ENCODE measurements at places on chromosomes 2 and 18.

DNA sequence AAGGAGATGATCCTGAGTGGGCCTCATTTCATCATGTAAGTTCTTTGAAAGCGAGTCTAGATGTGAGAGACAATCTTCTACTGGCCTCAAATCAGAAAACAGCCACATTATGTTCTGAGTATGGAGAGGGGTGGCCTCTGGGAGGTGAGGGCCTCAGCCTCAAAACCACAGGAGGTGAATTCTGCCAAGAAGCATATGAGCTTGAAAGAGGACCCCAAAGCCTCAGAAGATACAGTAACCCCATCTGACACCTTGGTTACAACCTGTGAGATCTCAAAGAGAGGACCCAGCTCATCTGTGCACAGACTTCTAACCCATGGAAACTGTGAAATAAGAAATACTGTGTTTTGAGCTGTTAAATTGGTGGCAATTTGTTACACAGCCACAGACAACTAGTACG, 200.1 kb downstream of the ARHGAP15 start:
- peak; percentile 16 for DNase-seq

GRCh38 chr2:1656961-1657841, 87.1 kb downstream of the PXDN start:
- DNase-seq: no peak

- DNase-seq: no peak
Observed at GRCh38 chr2:156017341-156017885, 315.1 kb downstream of the NR4A2 start.

DNA sequence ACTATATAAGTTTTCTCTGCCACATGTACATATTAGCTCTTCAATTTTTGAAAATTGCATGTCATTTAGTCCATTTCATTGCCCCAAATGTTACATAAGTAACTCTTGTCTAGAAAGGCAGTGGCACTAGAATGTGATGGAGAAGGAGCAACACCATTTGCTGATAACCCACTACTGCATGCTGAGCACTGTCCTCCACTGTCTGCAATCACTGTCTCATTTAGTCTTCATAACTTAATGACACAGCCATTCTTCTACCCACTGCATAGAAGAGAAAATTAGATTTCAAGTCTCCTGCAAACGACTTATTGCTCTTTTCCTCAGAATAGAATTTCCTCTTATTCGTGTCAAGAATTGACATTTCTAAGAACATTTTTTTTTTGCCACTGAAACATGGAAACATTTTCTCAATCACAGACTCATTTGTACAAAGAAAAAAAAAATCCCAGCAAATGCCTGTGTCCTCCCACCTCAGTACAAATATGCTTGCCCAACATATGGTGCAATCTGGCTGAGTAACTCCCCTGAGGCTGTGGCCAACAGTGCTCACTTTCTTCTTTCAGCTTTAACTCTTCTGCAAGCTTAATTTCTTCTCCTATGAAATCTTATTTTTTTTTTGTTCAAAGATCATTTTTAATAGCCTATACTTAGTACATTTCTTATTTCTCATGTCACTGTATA, 768.6 kb upstream of the HS6ST1 start:
- no peak for DNase-seq

DNA sequence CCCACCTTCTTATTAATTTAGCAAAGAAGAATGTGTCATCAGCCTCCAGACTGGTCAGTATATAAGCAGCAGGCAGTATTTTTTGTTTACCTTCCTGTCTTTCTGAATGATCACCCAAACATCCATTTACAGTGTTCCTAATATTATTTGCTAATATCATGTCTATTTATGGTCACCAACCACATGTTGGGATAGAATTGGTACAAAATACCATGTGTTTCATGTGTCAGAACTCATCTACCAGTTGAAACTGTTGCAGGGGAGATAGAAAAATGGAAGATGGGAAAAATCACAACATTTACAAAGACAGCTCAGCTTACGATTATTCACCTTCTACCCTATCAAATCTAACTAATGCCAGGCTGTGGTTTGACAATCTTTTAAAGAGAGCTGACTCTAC, 66.2 kb downstream of the ANKRD44 start:
- DNase-seq: no peak

GRCh38 chr2:97931118-97931857, 64.5 kb downstream of the TMEM131 start:
- DNase-seq: no peak

DNA sequence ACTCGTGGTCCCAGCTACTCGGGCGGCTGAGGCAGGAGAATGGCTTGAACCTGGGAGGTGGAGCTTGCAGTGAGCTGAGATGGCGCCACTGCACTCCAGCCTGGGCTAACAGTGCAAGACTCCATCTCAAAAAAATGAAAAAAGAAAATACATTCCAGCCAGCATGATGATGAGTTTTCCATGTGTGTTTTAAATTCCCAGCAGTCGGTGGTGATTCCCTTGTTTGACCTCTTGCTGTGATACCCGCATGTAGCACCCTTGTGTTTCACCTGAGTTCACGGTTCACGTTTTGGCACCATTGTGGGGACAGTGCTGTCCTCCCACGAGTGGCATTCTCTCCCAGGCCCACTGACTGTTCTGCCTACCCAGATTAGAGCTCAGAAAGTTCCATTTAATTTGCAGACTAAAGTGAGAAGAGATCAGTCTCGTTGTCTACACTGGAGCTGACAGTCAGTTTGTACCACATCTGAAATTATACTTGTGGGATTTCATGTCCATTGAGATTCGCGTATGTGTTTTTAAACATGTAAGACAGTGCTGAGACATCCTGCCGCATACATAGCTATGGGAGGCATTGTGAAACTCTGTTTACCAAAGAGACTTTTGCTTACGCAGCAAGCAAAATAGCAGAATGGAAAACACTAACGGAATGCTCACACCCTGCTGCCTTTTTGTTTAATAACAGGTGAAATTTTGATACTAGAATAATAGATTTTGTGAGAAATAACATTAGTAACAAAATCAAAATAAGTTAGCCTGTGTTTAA, 157.1 kb downstream of the GBX2 start:
- DNase-seq: no peak

GRCh38 chr2:86778957-86779356, 11.8 kb downstream of the CD8A start:
- DNase-seq: no peak

- no peak for DNase-seq
Observed at GRCh38 chr2:13919981-13920382, 712.5 kb upstream of the LRATD1 start.

- no peak for DNase-seq
Observed at GRCh38 chr18:23538001-23538400, 34.7 kb downstream of the RMC1 start.

GRCh38 chr2:21431078-21431477, 307.3 kb downstream of the TDRD15 start:
- no peak for DNase-seq

DNA sequence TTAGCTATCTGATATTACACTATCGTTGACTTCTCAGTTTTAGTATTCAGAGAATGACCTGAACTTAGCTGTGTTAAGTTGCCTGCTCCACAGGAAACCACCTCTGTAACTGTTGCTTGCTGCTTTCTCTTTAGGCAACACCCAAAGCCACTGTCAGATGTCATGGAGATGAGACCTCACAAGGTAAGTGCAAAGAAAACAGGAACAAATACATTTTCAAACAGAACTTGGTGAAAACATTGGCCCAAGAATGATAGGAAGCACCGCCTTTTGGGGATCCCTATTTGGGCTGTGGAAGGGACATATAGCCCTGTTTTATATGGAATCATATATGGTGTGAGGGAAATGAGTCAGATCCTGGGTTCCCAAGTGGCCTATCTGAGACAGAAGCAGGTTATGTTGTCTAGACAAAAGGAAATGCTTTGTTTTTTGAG, 143.4 kb downstream of the UBE2E3 start:
- DNase-seq: peak; percentile 91

GRCh38 chr2:165874445-165875039, 79.0 kb downstream of the TTC21B start:
- DNase-seq: peak; percentile 66

DNA sequence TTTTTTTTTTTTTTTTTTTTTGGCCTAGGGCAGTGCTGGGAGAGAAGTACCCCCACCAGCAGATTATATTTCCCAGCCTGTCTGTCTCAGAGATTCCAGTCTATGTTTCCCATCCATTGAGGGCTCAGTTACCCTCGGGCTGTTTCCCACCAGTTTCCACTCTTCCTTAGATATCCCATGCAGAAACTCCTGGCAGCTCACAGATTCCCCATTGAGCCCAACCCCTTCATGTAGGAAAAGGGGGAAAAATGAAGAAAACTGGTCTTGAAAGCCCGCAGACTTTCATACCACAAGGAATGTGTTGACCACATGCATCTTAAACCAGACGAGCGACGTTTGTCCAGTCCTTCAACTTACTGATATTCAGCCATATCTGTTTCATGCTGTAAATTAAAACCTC, 15.2 kb downstream of the ASXL3 start:
- no peak for DNase-seq

GRCh38 chr2:55052129-55053061, 2.1 kb upstream of the RTN4 start:
- DNase-seq: peak; percentile 27

DNA sequence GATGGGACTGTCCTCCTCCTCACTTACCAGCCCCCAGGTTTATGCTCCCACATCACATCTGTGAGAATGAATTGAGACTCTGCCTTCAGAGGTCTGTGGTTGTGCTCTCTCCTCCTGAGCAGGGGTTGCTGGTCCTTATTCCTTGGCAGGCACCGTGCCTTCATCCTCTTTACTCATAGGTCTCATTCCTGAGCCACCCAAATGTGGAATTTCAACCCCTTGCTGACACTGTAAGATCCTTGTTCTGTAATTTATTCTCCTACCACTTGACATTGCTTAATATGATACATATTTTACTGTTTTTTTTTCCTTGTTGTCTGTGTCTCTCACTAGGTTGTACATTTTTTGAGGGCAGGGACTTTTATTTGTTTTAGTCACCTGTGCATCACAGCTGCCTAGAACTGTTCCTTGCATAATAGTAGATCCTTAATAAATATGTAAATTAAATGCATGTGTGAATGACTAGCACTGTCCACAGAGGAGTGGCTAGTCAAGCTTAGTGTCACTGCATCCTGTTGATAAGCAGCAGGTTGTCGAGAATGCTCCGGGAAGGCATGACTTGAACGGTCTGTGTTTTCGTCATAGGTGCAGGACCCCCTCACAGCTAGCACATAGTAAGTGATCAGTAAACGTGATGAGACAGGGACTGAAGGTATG, 180.6 kb downstream of the ZNF407 start:
- no peak for DNase-seq

- no peak for DNase-seq
Observed at GRCh38 chr2:46849721-46850556, 65.7 kb downstream of the MCFD2 start.

GRCh38 chr18:74541703-74542555, 7.6 kb downstream of the CNDP1 start:
- DNase-seq: no peak

- DNase-seq: peak; percentile 87
Observed at GRCh38 chr2:127415593-127416505, 2.4 kb upstream of the PROC start.

DNA sequence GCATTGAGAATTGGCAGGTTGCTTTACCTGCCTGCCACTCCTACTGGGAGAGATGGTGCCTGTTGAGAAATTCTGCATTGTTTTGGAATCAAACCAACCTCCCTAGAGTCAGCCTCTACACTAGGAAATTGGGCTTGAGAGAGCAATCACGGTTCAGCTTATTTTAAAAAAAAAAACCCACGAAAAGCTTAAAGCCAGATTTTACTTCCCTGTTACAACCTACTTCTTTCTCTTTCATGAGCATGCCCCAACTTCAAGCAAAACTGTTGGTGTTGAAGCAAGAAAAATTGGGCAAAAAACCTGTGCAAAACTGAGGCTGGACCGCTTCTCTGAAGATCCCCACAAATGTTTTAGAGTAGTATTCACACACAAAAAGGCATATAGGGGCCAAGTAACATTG, 134.6 kb upstream of the ZEB2 start:
- DNase-seq: no peak

DNA sequence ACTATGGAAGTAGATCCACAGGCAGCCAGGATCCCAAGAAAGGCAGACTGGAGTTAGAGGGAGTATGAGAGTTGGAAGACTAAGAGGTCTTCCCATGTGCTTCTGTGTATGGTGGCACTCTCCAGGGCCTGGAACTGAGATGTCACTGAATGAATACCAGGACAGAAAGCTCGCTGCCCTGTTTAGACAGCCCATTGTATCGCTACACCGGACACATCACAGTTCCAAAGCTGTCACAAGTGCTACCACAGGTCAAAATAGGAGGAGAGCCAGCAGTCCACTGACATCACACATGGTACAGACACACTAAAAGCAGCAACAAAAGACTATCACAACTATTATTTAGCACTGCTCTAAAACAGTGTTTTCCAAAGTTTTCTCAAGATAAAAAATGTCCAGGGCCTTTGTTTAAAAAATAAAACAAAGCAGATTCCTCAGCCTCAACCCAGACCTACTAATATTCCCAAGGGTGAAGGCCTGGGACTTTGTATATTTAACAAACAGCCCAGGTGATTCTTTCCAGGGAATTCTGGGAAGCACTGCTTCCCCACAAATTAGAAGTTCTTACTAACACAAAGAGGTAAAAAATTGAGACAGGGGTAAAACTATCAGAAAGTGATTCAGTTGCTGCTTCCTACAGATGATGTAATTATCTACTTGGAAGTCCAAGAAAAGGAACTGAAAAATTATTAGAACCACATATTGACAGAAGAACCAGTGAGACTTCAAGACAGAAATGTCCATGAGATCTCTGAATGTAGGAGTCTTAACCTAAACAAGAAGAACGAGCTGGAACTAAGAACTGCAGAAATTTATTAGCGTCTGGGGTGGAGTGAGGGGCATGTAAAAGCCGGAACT, 116.0 kb downstream of the DTNB start:
- DNase-seq: no peak

GRCh38 chr2:9215680-9216079, 9.1 kb downstream of the ASAP2 start:
- no peak for DNase-seq

DNA sequence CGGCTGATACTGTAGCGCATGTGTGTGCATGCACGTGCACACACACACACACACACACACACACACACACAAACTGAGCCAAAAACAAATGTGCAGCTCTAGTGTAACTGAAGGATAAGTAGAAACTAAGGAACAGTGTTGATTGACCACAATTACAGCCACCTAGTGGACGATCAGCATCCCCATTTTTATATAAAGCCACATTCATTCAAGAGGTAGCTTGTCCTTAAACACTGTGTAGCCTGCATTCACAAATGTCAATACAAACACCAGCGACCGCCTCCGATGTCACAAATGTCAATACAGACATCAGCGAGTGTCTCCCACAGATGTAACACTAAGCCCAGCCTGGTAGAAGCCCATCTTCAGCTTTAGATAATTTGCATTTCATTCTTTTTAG, 167.4 kb downstream of the PTGR3 start:
- DNase-seq: peak; percentile 4

DNA sequence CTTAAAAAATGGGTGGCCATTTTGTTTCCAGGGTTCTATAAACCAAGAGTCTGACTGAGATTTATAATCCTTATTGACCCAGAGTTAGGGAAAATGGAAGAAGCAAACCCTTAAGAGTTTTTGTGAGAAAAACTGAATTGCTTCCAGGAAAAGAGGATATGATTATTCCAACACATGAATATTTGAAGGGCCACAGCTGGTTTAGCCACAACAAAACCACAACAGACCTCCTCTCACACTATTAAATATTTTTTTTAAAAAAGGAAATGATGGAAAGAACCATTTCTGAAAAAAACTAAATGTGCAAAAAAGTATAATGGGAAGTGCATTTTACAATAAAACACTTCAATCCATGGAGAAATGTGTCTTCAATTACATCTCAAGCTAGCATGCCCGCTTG, 182.7 kb downstream of the ETAA1 start:
- DNase-seq: no peak

GRCh38 chr18:69882965-69883668, 64.6 kb downstream of the CD226 start:
- no peak for DNase-seq

- DNase-seq: no peak
Observed at GRCh38 chr2:46183426-46183825, 113.8 kb upstream of the EPAS1 start.

Data from CD4-positive, alpha-beta T cell treated with Interleukin-12 subunit alpha and Interleukin-12 subunit beta, for 1 hour (primary cell).